ENCODE measurements at places on chromosomes 11 and 22.

- DNase-seq = no peak
Observed at GRCh38 chr22:39208013-39208680, 36.6 kb downstream of the PDGFB start.

- no peak for DNase-seq
Observed at GRCh38 chr11:4658629-4659445, 15.1 kb downstream of the OR51E1 start.

GRCh38 chr11:96817482-96818399 is 427.9 kb downstream of the JRKL start:
- no peak for DNase-seq

DNA sequence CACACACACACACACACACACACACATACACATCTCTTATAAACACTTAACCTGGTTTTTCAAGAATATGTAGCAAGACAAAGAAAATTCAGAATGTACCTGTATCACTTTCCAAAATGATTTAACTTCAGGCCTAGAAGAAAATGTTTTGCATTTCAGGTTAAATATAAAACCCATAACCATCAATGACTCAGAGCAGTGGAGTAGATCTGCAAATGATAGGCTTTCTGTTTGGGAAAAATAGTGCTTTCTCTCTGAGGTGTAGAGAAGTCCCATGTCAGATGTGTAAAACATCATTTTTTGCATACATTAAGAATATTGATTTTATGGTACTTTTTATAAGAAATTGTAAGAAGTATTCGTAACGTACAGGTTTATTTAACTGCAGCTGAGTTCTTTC is 116.9 kb downstream of the STK33 start:
- DNase-seq = no peak

DNA sequence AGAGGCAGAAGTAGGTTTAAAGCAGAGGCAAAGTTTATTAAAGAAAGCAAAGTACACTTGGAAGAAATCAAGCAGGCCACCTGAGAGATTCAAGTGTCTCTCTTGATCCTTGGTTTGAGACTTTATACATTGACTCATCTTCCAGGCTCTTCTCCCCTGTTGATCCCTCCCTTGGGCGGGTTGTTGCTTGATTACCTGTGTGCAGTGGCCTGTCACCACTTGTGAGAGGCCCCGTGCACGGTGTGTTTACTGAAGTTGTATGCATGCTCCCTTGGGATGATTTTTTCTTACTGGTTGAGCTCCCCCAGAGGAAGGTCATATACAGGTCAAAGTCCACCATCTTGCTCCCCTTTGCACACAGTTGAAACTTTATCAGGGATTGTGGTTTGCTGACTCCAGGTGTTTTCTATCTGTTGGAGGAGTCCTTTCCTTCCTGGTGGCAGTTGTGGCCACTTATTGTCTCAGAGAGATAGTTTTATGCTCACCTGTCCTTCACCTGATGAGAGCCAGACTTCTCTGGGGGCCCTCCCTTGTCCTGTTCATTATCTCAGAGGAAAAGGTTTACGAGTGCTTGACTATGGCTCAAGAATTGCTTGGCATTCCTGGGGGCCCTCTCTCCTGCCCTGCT is 16.3 kb upstream of the RBMXL2 start:
- DNase-seq = no peak

DNA sequence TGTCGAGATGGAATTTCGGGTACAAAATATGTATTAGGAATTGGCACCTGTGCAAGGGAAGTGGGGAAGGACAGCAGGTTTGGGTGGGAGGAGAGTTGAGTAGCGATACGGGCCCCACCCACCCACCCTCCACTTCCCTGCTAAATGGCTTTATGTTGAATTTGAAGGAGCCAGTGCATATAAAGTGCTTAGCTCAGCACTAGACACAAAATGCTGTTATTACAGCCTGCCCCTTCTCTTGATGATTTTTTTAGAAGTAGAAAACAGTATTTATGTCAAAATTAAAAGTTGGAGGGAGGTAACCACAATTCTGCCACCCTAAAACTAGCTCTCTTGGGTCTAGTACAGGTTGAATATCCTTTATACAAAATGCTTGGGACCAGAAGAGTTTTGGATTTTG is 59.3 kb upstream of the SUSD2 start:
- no peak for DNase-seq

DNA sequence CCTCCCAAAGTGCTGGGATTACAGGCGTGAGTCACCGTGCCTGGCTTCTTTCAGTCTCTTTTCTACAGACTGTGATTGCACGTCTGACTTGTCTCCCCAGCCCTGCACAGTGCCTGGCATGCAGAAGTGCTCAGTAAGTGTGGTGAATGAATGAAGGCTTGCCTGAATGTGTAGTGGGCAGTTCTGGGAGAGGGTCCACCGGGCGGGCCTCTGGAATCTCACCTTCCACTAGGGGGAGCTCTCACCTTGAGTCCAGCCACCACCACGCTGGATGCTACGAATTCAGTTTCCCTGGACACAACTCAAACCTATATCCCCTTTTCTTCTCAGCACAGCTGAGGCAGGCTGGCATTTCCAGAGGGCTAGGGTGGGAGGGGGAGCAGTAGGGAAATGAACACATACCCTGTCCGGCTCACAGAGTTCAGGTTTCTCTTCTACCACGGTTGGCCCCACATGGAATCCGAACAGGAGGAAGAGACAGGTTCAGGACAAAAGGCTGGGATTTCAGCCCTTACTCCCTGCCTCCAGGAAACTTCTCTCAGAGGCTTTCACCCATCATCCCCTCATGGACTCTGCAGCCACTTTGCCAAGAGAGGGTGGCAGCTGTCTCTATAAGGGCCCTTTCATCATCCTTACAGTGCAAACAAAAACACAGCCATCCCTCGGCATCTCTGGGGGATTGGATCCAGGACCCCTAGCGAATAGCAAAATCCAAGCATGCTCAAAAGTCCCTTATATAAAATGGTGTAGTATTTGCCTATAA is 86.8 kb downstream of the NECTIN1 start:
- no peak for DNase-seq

DNA sequence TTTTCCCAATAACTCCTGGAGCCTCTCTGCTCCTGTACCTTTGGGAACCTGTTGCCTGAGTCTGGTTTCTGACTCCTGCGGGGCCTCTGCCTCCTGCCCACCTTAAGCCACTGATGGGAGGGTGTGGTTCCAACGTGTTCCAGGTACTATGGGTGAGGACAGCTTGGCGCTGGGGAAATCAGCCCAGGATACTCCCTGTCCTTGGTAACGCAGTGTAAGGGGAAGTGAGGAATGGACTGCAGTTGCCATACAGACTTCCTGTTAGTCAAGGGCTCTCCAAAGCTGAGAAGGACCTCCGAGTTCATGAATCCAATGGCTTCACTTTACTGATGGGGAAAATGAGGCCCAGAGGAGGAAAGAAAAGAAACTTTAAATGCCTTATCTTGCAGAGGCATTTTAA is 1.2 kb upstream of the MARK2 start:
- no peak for DNase-seq

DNA sequence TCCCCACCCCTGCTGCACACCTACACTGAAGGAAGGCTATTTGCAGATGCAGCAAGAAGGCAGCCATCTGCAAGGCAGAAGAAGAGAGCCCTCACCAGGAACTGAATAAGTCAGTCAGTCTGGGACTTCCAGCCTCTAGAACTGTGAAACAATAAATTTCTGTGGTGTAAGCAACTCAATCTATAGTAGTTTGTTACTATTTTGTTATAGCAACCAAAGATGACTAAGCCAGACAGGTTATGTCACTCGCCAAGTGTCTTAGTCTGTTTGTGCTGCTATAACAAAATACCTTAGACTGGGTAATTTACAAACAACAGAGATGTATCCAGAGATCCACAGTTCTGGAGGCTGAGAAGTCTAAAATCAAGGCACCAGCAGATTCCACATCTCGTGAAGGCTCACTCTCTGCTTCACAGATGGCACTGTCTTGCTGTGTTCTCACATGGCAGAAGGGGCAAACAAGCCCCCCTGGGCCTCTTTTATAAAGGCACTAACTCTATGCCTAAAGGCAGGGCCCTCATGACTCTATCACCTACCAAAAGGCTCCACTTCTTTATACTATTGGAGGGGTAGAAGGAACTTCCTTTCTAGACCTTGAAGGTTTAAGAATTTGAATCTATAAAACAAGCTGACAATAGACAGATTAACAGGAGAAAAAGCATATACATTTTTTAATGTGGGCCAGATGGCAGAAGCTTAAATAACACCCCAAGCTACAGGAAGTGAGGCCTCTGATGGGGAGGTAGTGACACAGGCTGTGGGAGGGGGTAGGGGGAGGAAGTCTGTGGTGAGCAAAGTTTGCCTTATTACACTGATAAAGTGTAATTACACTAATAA is 12.3 kb downstream of the APOL6 start:
- peak; percentile 59 for DNase-seq

- peak; percentile 69 for DNase-seq
Observed at GRCh38 chr22:24434471-24435322, 7.3 kb downstream of the ADORA2A start.

DNA sequence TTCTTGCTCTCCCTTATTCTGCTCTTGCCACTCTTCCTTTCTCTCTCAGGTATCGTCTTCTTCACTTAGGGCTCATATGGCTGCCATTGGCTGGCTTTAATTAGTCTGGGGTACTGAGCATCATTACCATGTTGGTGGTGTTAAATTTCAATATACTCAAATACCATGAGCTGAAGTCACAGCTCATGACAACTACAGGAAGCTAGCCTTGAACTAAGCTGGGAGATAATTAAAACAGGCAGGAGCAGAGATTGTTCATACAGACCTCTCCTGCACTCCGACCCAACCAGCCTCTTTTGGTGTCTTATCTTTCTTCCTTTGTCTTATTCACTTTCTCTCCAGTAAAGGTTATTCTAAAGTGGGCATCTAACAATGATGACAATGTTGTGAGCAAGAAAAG is 130.9 kb upstream of the BLID start:
- no peak for DNase-seq

DNA sequence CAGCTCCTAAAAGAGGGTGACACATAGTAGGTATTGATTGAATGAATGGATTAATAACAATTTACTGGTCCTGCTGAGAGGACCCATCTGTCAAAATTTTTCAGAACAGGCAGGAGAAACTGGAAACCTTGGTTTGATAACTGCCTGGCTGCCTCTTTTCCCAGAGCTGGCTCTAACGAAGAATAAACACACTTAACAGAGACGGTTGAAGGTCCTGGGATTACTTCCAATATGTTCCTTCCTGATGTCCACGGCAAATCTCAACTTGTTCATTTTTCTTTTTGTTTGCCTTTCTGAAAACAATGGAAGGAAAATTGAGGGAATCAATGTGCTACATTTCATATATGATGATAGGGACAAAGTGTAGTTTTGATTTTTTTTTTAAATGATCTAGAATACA is 76.5 kb upstream of the SYT13 start:
- DNase-seq = no peak

GRCh38 chr22:41383085-41383484 is 1.3 kb downstream of the TEF start:
- DNase-seq = no peak

GRCh38 chr22:37230673-37231405 is 13.2 kb downstream of the RAC2 start:
- no peak for DNase-seq

- no peak for DNase-seq
Observed at GRCh38 chr22:31229402-31230079, 17.4 kb downstream of the LIMK2 start.

GRCh38 chr11:134555510-134555909 is 143.5 kb upstream of the B3GAT1 start:
- no peak for DNase-seq

DNA sequence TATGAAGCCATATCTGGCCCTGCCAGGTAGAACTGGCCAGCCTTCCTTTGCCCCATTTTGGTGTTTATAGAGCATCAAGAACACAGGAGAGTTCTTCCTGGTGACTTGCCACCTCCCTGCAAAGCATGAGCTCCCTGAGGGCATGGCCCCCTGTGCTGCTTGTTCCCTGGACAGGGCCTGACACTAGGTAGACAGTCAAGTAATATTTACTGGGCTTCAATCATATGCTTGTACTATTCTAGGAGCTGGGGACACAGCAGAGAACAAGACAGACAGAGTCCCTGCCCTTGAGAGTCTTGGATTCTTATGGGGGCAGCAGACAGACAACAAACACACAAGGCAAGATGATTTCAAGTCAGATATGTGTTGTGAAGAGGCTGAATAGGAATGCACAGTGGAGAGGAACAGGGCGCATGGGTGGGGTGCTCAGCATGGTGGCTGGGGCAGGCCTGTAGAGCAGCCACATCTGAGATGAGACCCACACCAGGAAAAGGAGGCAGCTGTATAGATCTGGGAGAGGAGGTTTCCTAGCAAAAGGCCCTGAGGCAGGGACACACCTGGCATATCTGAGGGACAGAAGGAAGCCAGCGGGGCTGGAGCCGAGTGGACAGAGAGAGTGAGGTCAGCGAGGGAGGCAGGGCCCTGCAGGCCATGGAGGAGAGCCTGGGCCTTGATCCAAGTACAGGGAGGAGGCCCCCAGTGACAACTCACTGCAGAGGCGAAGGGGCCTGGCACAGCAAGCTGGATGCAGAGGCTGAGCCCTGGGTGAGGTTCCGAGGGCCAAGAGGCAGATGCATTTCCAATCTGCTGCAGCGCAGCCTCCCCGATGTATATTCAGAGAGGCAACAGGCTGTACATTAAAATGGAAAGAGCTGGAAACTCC is 10.2 kb upstream of the CBX6 start:
- DNase-seq = no peak

- no peak for DNase-seq
Observed at GRCh38 chr11:62689421-62690183, at the start of gene LRRN4CL. Gene LRRN4CL (minus strand): TSS chr11:62689530. CDS start chr11:62688508, 1,022 bp downstream.

DNA sequence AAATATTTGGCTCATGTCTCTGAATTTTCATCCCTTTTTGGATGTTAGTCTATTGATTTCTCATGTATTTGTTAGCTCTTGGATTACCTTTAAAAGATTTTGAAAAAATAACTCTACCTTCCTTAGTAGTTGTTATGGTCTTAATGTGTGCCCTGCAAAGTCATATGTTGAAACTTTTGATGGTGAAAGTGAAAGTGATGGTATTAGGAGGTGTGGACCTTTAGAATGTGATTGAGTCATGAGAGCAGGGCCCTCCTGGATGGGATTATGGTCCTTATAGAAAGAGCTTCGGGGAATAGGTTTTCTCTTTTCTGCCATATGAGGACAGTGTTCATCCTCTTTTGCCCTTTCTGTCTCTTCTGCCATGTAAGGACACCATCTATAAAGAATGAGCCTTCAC is 33.6 kb upstream of the MPPED2 start:
- DNase-seq = no peak

- DNase-seq = no peak
Observed at GRCh38 chr11:62387381-62387780, 31.5 kb upstream of the SCGB1A1 start.
